ENCODE measurements at places on chromosomes 5 and 9.

DNA sequence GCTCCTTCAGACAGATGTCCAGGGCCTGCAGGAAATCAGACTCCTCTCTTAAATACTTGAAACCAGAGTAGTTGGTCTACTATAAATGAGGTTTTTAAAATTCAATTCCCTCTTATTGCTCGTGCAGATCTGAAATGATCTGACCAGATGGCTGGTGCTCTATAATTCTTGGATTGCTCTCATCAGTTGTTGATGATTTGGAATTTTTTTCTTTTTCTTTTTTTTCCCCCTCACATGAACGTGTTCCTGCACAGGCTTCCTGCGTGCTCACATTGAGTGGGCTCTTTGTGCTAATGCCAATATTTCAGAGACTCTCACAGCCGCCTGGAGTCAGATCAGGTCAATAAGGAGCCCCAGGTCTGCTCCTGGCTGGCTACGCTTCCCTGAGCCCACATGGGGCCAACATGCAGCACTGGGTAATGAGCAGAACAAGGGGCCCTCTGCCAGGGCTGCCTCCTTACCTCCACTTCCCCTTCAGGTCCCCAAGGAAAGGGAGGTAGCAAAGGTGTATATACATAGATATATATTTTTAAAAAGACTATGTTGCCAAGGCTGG, 82.0 kb downstream of the SIL1 start:
- DNase-seq: no peak

GRCh38 chr5:66642538-66642937, 46.3 kb downstream of the MAST4 start:
- DNase-seq: no peak

DNA sequence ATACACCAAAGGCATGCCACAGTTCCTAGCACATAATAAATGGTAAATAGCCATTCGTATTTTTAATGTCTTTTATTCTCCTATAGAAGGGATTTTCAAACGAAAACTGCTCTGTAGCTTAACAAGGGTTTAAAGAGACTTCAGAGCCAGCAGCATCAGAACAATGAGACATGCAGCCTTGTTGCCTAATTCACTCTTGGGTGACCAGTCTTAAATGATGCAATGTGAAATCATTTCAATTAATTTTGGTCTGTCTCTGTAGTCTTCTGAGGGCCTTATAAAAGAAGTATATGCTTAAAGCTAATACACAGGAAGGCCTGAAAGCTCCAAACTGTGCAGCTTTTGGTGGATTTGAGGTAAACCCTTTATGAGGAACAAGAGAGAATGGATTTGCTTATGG, 888.8 kb upstream of the WWC1 start:
- DNase-seq: no peak

- DNase-seq: peak; percentile 53
Observed at GRCh38 chr9:1233568-1233967, 183.4 kb downstream of the DMRT2 start.

GRCh38 chr9:121085661-121086060, 10.9 kb downstream of the CNTRL start:
- no peak for DNase-seq

- no peak for DNase-seq
Observed at GRCh38 chr5:157212307-157212706, 31.7 kb downstream of the ITK start.

GRCh38 chr9:86548220-86548619, 194.0 kb upstream of the TUT7 start:
- no peak for DNase-seq

DNA sequence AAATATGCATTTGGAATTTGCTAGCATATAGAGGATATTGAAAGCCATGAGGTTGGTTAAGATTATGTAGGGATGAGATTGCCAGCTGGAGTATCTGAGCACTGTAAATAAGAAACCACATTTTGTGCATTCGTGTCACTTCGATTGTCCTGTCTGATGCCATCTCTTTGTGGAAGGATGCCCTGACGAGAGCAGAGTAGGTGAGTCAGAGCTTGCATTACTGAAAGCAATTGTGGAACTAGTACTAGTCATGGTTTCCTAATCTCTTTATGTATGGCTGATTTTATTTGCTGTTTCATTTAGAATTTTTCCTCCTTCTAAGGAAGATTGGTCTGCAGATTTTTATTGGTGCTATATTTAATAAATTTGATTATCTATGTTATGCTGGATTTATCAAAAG, 14.5 kb upstream of the TAS2R1 start:
- DNase-seq: no peak

GRCh38 chr5:91178461-91178860, 204.7 kb downstream of the ARRDC3 start:
- peak; percentile 89 for DNase-seq
